ENCODE measurements at places on chromosomes 11 and 22.

DNA sequence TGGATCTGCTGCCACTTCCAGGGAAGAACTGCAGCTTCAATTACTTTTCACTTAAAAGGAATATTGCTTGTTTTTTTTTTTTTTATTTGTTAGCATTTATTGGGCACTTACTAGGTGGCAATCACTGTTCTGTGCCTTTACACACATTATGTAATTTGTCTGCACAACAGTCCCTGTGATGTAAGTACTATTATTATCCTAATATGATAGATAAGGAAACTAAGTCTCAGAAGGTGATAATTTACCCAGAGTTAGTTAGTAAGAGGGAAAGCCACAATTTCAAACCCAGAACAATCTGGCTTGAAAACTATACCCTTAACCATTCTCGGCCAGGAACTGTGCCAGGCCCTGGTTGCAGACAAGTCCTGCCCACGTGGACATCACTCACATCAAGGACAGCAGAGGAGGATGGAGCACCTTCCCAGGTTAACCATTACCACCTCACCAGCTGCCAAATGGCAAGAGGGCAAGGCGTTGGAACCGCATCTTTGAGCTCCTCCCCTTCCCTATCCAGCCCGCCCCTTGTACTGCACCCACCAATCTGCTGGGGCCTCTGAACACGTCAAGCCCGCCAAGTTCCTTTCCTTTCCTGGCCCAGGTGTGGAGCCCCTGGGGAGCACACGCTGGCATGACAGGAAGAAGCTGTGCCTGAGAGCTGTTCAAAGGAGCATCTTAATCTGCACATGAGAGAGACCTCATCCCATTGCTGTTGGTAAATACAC, 78.4 kb downstream of the NAV2 start:
- DNase-seq: no peak

DNA sequence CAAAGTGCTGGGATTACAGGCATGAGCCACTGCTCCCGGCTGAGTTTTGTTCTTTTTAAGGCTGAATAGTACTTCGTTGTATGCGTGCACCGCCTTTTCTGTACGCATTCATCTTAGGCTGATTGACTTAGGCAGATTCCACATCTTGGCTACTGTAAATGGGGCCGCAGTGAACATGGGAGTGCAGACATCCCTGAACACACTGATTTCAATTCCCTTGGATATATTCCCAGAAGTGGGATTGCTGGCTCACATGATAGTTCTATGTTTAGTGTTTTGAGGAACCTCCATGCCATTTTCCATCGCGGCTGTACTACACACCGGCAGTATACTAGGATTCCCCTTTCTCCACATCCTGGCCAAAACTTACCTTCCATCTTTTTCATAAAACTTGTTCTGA, 10.4 kb upstream of the ZNF74 start:
- DNase-seq: no peak

DNA sequence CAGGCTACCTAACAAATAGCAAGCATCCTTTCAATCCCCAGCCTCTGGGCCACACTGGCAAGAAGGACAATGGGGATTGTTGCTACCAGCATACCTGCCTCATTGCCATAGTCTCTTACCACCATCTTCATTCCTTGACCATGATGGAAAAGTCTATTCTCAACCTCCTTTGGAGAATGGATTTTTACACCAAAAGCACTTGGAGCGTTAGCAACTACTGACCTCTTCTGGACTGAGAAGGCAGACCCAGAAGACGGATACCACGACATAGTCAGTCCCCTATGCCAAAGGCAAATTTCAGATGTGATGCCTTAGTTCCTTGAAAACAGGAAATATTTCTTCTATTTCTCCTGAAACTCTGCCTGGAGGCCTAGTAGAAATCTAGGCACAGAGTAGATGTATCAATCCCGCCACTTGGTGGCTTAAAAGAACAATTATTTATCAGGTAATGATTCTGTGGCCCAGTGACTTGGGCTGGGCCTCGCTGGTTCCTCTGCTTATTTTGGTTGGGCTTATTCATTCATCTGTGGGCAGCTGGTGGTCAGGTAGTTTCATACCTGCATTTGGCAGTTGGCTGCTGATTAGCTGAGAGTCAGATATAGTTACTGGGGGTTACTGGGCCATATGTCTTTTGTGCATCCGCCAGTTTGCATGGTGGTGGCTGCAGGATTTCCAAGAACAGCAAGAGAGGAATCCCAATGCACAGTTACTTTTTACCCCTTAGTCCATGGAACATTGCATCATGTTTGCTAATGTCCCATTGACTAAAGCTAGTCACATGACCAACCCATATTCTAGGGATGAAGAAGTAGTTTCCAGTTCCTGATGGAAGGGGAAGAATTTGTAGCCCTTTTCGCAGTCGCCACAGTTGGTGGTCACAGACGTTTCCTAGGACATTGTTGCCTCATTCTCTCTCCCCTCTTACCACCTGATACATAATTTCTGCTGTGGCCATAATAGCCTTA, 75.2 kb downstream of the DHCR7 start:
- peak; percentile 7 for DNase-seq

GRCh38 chr11:84790849-84791427, 836.2 kb downstream of the DLG2 start:
- no peak for DNase-seq

DNA sequence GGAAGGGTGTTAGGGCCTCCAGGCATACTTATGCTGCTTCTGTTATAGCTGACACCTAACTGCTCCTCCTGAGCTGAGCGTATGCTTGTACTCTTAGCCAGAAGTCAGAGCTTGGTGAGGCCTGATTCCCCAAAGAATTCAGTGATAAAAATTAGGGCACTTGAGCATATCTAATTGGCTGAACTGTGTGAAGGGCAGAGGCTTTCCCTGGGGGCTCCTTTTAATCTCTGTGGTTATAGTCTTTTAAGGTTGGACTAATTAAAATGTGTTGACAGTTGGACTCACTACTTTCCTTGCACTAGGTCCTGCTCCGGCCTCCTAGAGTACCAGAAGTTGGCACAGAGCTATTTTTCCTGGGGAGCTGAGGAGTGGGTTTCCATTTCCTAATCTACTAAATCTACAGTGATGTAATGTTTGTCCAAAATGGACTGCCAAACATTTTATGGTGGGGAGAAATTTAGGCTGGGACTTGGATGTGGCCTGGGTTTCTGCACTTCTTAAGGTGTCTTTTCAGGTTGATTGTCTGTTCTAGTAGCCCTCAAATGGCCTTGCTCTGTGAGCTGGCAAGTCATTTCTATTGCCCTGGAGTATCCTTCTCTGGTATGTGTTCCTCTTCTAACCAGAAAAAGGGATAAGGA, 18.4 kb downstream of the STIM1 start:
- DNase-seq: no peak

- no peak for DNase-seq
Observed at GRCh38 chr11:135046986-135047385, 634.9 kb upstream of the B3GAT1 start.

GRCh38 chr11:10109806-10110205, 184.2 kb downstream of the SBF2 start:
- no peak for DNase-seq

GRCh38 chr11:122696662-122697061, 41.1 kb downstream of the UBASH3B start:
- no peak for DNase-seq

- no peak for DNase-seq
Observed at GRCh38 chr22:36304429-36304828, 51.5 kb downstream of the APOL1 start.

DNA sequence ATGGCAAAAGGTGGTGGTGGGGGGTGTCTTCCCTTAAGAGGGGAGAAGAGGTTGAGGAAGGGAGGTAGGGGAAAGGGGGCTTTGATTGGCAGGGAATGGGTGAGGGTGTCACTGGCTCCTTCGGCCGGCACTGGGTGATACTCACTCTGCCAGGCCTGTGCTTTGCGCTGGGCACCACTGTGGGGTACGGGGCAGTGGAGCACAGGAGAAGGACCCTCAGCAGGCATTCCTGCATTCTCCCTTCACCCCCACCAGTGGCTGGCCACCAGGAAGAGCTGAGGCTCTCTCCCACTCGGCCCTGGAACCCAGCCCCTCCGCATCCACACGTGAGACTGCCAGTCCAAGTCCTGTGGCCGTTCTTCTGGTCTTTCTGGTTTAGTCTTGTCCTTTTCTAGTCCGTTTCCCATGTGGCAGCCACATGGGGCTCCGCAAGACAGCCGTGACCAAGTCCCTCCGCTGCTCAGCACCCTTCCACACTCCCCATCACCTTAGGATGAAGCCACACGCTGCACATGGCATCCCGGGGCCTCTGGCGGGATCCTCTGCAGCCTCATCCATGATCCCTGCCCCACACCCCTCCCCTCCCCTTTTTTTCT, 8.0 kb downstream of the CAPN5 start:
- no peak for DNase-seq

GRCh38 chr22:39296981-39297489, 22.4 kb downstream of the RPL3 start:
- DNase-seq: no peak

DNA sequence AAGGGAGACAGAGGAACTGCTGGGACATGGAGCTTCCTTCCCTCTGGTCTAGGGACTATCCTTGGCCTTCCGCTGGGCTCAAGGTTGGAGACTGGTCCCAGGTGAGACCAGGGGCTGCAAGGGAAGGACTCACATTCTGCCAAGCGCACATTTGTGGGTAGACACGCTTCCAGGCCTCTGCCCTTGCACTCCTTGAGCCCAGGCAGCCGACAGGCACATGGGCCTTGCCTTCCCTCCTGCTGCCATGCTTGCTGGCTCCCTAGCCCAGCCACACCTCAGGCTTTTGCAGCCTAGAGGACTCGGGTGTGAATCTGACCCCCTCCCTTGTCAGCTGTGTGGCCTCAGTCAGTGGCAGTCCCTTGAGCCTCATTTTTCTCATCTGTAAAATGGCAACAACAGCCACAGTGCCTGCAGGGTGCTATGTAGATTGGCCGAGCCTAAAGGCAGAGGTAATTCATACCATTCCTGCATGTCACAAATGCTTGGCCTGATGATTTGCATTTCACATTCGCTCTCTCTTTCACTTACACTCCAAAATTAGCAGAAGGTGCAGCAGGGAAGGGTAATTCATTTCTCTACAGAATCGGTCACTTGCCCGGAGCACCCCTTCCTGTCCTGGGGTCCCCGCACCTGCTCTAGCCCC, 57.6 kb upstream of the NECTIN1 start:
- DNase-seq: no peak

- no peak for DNase-seq
Observed at GRCh38 chr22:30301995-30302809, 12.9 kb upstream of the CASTOR1 start.

GRCh38 chr22:45775569-45776312, 104.1 kb downstream of the ATXN10 start:
- DNase-seq: no peak

GRCh38 chr11:27894552-27894951, 194.3 kb upstream of the BDNF start:
- DNase-seq: no peak

- DNase-seq: no peak
Observed at GRCh38 chr11:109320595-109320994, 101.4 kb upstream of the C11orf87 start.

DNA sequence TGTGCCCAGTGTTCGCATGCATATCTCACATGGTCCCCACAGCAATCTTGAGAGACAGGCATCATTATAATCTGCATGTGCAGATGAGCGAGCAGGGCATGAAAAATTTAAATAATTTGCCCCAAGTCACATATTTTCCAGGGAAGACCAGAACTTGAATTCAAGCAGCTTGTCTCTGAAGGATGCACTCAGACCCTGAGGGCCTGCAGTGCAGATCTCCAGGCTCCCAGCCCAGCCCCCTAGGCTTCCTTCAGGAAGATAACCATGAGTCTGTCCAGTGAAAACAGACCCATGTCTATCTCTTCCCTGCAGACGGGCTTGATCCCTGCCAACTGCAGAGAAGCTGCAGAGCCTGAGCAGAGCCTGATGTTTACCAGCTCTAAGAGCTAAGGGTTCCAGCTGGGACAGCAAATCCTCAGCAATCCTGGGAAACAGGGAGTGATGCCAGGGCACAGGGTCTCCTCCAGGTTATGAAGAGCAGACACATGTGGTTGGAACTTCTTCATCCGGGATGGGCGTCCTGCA, 55.1 kb downstream of the NAV2 start:
- DNase-seq: no peak

- DNase-seq: no peak
Observed at GRCh38 chr22:22060200-22061084, 77.9 kb upstream of the TOP3B start.

DNA sequence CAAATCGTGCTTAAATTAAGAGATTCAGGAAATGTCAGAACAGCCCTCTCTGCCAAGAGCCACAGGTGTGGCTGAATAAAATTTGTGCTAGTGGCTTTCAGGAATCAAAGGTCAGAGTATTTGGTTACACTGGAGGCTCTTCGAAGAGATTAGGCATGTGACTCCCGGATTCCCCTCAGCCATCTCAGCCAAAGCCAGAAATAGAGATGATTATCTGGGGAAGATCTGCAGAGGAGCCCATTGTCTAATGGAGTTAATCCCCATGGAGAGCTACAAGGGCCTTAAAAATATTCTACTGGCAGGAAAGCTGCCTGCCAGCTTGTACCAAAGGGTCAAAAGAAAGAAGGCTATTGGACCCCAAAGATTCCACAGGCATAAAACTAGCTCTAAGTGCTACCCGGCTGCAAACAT, 1259.5 kb downstream of the TBC1D22A start:
- no peak for DNase-seq

- peak; percentile 20 for DNase-seq
Observed at GRCh38 chr22:28855355-28856094, 27.8 kb upstream of the ZNRF3 start.
